ENCODE measurements at places on chromosomes 4 and X.

DNA sequence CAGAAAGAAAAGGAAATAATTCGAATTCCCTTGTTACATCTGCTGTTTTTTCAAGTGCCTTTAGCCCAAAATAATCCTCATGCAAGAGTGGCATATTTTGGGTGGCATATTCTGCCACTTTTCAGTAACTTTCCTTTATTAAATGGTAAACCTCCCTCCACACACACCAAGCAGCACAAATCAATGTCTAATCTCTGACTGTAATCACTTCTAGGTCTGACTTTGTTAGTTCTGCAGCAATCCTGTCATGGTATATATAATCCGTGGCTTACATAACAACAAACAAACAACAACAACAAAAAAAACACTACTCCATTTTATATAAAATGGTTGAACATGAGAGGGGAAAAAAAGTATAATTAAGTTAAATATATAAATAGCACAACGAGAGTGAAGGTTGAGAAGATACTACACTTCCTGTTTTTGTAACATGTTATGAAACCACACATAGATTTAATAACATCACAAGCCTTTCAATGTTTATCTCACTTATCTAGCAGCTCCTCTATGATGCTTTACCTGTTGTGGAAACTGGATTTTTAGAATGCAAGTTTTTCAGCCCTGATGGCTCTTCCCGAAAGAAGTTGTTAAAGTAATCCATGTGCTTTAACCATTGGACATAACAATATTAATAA, 715.4 kb downstream of the GRXCR1 start:
- no peak for DNase-seq

GRCh38 chr4:108486046-108486445, 134.3 kb upstream of the RPL34 start:
- DNase-seq: no peak

- no peak for DNase-seq
These were observed 1549.3 kb upstream of the ADGRL3 start for GRCh38 chr4:59650861-59651260.

DNA sequence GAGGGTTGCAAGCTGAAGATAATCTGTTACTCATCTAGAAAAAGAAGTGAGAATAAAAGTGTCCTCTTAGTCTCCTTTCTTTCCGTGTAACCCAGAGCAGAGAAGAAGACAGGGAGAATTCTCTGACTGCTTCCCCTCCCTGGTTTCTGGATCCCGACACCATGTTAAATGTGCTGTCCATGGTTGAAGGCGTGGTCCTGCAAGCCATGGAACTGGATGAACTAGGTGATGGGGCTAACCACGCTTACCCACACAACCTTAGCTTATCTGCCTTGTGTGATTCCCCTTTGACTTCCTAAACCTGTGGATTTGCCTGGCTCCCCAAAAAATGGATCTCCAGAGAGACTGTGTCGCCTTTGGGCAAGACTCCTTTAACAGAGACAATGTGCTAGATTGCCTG, 907.6 kb downstream of the FSTL5 start:
- no peak for DNase-seq

DNA sequence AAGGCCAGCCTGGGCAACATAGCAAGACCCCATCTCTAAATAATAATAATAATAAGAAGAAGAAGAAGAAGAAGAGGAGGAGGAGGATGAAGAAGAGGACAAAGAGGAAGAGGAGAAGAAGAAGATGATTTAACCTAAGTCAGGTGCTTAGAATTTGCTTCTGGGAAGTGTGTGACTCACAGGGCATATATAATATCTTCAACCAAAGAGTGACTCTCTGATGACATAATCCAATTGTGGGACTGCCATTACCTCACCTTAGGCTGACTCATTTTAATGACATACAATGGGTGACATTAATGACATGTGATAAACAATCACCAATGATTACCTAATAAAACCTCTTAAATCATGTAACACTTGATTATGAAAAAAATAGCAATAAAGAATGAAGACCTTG, 32.7 kb upstream of the MBTPS2 start:
- no peak for DNase-seq

DNA sequence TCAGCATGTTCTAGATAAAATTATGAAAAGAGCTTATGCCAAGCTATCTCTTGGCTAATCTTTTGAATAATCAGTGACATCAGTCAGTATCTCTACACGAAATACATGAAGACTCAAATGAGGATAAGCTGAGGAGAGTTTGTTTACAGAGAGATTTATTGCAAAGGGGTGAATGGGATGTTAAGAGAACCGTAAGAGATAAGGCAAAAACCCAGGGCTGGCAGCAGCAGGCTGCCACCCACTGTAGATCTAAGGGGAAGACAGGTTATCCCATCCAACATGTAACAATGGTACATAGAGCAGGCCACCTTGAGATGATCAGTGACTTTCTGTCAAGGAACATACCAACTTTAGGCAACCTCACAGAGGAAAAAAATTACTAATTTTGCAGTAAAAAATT, 432.1 kb upstream of the NR3C2 start:
- DNase-seq: no peak

DNA sequence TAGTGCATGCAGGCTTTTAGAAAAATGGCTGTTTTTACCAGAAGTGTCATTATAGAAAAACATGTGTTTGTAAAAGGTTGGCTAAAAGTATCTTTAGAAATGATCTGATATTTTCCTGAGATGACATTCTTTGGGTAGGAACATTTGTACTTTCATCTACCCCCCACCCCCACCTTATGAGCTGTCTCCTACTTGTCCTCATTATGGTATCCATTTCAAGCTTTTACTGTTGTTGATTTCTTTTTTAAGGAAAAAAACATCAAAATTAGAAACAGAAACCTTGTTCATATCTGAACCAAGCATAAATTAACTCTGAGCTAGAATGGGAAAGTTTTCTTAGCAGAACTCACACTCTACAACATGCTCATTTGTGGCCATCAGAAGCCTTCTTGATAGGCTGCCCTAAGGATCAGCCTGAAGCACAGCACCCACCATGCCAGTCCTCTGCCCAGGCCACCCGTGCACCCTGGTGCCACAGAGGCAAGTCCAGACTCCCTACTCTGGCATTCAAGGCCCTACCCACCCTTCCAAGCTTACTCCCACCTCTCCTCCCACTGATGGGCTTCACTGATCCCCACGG, 49.4 kb downstream of the NSG1 start:
- no peak for DNase-seq

DNA sequence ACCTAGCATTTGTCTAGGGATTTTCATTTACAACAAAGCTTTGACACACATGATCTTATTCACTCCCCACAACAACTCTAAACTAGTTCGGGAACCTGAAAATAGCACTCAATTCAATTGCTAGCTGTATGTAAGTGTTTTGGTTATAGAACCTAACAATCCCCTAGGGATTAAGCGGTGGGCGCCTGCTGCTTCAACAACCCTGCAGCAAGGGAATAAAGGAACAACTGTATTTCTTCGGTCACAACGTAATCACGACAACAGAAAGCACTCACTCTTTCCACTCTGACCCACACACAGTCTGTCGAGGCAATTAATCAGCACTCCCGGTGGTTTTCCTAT, 674 bp upstream of the DIAPH2 start:
- no peak for DNase-seq

- DNase-seq: no peak
These were observed 688.6 kb downstream of the SH3BGRL start for GRCh38 chrX:81890521-81890920.

- no peak for DNase-seq
These were observed 7.6 kb downstream of the SORCS2 start for GRCh38 chr4:7199771-7200441.

- no peak for DNase-seq
These were observed 20.6 kb downstream of the GAB1 start for GRCh38 chr4:143357161-143357845.

- DNase-seq: no peak
These were observed 58.8 kb downstream of the FIP1L1 start for GRCh38 chr4:53436251-53436650.

DNA sequence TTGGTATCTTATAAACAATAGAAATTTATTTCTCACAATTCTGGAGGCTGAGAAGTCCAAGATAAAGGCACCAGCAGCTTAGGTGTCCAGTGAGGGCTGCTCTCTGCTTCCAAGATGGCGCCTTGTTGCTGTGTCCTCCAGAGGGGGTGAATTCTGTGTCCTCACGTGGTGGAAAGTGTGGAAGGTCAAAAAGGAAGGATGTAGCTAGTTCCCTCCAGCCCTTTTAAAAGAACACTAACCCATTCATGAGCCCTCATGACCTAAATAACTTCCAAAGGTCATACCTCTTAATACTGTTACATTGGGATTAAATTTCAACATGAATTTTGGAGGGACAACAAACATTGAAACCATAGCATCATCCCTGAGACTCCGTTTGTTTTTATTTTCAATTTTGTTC, 48.8 kb downstream of the ZNF81 start:
- DNase-seq: no peak

DNA sequence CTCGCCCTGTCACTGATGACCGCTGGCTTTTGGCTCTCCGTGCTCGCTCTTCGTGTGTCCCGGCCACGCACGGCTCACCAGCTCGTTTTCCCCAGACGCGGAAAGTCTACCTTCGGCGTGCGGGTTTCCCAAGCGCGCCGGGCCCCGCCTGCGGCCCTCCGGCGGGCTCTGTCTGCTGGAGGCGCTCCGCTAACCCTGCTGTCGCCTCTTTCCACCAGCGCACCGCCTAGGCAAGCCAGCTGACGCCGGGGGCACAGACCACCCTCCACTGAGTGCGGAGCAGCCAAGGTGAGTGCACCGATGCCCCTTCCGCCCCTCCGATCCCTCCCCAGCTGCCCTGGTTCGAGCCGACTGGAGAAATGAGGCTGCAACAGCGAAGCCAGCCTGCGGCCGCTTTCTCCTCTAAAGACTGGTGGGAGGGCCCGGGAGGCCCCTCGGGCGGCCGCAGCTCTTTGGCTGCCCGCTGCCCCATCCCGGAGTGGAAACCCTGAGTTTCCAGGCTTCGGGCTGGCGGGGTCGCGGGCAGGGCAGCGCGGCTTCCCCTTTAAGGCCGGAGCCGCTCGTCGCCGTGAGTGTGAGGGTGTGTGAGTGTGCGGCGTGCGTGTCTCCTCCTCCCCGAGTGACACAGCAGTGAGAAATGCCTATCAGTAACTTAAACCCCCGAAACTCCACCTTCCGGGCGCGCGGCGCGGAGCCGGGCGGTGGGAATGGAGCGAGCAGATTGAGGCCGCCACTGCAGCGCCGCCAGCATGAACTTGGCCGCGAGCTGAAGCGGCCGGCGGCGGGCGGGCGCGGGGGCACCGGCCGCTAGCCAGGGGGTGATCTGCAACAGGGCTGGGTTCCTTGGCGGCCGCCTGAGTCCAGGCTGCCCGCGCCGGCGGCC, at the start of gene MAMLD1:
Gene MAMLD1, plus strand, starts transcription at position 719 of the 883 bp plus-strand sequence. CDS start 82,200 bp downstream, outside the sequence.
- peak; percentile 48 for DNase-seq

DNA sequence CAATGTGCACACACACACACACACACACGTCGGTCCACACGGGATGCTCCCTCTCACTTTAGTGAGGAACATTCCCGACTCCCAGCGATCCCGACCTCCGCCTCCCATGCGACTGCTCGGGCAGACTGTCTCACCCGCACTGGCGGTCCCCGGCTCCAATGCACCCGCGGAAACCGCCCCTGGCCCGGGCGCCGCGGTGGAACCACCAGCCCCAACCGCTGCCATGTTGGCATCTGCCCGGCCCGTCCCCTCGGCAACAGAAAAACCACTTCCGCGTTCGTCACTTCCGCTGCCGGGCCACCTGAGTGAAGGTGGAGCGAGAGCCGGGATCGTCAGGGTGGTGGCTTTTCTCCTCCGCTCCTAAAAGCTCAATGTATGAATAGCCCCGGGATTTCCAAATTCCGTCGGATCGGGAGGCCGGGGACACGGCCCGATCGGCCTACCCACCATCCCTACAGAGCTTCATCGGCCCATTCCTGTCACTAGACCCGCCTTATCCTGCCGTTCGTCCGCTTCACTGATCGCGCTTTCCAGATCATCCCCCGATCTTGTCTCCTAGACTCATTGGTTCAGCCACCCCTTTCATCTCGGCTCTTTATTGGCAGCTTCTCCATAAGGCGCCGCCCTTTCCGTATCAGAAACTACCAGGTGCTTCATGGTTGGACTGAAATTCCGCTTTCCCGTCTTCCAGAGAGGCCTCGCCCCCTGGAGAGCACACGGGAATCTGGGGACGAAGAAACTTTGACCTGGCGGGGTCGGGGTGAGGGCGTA, at the start of gene SLC35A2:
Gene SLC35A2, minus strand, starts transcription at position 235 of the 771 bp plus-strand sequence. Its CDS starts 10 bp downstream, at position 225.
- DNase-seq: peak; percentile 78

GRCh38 chr4:39274503-39274902, 91.7 kb downstream of the RFC1 start:
- DNase-seq: no peak

- DNase-seq: no peak
These were observed 5.3 kb downstream of the KIT start for GRCh38 chr4:54662901-54663585.

- DNase-seq: no peak
These were observed 169.4 kb upstream of the BANK1 start for GRCh38 chr4:101621120-101621519.

- no peak for DNase-seq
These were observed 393.6 kb downstream of the CENPC start for GRCh38 chr4:67151376-67152343.

GRCh38 chr4:12375805-12376204, 947.1 kb upstream of the HS3ST1 start:
- DNase-seq: no peak

- peak; percentile 48 for DNase-seq
These were observed 21.9 kb downstream of the BMP3 start for GRCh38 chr4:81052119-81053068.

DNA sequence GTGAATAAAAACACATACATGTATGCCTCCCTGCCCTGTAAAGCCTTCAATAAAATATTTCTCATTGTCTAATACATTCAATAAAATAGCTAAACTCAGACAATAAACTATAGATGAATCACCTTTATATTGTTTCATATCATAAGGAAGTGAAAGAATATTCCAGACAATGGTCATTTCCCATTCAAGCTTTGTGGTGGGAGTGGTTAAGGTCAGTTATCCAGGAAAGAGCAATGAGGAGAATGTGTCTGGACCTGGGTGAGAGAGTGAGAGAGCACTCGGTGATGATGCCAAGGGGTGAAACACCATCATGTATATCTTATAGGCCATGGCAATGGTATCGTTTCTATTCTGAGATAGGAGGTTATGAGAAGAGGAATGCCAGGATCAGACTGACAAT, 197.8 kb downstream of the PDHA2 start:
- no peak for DNase-seq

GRCh38 chr4:133808151-133808550, 393.4 kb downstream of the PABPC4L start:
- DNase-seq: no peak

Data from NCI-H1694 treated with DMSO at 0.1 percent for 48 hours (cell line).